Esophagus squamous epithelium (tissue), 5 donors: ENCODE measurements at places on chromosomes 1 and 21.

DNA sequence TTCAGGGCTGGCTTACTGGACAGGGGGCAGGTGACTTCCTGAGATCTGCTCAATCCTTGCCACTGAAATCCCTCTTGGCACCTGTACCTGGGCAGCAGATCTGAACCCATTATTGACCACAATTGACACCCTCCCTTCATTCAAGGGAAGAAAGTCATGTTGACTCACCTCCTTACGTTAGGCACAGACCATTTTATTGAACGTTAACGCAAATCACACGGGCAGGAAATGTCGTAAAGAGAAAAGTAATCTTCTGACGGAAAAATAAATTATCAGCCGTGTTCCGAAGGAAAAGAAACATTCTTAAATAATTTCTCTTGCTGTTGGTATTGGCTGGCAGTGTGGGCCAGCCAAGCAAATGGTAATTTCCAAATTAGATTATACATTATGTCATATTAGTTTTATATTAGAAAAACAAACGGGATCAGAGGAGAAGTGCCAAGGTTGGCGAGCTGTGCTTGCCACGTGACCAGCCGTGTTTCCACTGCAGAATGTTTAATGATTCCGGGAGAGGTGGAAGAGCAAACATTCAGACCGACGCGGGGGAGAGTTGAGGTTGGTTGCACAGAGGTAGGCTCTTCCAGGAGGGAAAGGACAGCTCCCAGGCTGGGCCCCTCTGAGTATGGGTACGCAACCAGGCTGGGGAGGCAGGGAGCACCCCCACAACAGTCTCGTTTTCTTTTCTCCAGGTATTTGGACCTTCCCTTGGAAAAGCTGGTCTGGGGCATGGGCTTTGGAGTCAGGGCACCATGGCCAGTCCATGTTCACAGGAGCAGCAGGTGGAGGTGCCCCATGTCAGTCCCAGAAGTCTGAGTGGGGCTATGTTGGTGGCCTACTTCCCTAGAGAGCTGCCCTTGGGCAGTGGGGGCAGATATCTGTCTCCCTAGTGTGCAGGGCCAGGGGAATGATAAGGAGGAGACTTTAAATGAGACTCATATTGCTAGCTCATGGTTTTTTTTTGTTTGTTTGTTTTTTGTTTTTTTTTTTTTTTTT is 121.1 kb downstream of the FOXD2 start:
- no peak for DNase-seq

GRCh38 chr1:247557926-247558674 is 9.2 kb downstream of the GCSAML start:
- no peak for DNase-seq

DNA sequence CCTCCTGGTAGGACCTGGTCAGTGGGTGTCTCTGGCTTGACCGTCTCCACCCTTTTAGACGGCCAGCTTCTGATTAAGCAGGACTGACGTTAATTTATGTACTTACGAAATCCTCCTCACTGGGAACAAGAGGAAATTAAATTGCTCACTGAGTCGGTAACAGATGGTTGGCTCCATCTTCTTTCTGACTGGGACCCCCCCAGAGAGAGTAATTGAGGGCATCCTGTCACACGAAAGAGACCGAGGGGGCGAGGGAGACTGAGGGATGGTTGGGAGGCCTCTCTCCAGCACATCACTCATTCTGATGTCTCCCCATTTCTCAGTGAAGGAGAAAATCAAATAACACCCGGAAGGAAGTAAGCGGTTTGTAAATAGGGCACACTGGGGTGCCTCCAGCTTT is 104.8 kb downstream of the OMA1 start:
- no peak for DNase-seq

DNA sequence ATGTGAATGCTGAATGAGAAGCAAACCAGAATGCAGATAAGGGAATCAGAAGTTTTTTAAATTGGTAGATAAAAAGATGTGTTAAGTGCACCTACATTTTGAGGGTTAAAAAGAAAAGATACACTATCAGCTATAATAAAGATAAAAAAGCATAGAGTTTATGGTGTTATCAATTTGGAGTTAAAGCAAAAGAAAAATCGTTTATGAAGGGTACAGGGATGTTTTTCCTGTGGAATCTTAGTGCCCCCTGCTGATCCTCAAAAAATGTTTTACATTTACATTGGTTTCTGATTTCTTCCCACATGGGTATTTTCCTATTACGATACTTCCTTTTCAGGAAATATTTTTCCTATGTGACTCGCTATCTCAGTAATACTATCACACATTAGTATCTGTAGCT is 293.5 kb downstream of the MRPL39 start:
- no peak for DNase-seq

DNA sequence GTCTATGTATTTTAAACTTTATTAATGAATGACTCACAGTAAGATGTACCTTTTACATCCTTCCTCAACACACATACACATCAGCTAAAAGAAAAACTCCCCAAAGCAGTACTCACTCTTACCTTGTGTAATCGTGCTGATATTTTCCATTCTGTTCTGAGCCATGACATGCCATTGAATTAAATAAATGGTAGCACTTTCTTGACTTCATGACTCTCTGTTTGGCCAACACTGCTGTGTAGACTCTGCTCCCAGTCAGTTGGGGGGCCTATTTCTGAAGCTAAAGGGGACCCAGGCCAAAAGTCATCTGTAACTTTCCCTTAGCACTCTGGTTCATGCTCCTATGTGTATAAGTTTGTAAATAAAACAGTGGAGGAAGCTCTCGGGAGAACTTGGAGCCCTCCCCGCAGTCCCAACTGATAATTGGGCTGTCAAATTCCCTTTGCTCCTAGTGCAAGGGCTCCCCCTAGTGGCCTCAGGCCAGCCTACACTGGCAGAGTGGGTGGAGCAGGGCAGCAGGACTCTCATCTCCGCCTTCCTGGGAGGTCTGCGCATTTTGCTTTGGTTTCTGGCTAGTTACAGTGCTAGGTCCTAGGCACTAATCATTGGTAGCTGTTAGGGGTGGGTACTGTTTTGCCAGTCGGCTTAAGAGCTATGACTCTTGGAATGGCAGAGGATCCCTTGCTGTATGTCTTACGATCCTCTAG is 1.7 kb upstream of the FYB2 start:
- DNase-seq = no peak

GRCh38 chr21:38289705-38290485 is 33.1 kb downstream of the KCNJ15 start:
- no peak for DNase-seq

- DNase-seq = no peak
Observed at GRCh38 chr1:22601610-22602009, 34.8 kb upstream of the C1QA start.

DNA sequence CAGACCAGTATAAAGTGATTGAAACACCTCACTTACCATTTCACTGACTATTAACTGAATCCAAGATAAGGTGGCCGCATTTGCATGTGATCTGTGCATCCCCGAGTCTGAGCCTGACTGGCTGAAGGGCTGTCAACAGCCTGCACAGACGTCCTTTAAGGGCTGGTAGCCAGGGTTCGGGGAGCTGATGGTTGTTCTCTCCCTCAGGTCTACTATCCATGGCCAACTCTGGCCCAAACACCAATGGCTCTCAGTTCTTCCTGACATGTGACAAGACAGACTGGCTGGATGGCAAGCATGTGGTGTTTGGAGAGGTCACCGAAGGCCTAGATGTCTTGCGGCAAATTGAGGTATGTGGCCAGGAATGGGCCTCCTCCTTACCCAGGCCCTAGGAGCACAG is 14.0 kb downstream of the PPIE start:
- no peak for DNase-seq

GRCh38 chr1:216071262-216071661 is 352.0 kb downstream of the USH2A start:
- no peak for DNase-seq

GRCh38 chr21:34845521-34846451 is 177.0 kb downstream of the CLIC6 start:
- no peak for DNase-seq

GRCh38 chr1:31732343-31732742 is 28.5 kb upstream of the COL16A1 start:
- DNase-seq = no peak

DNA sequence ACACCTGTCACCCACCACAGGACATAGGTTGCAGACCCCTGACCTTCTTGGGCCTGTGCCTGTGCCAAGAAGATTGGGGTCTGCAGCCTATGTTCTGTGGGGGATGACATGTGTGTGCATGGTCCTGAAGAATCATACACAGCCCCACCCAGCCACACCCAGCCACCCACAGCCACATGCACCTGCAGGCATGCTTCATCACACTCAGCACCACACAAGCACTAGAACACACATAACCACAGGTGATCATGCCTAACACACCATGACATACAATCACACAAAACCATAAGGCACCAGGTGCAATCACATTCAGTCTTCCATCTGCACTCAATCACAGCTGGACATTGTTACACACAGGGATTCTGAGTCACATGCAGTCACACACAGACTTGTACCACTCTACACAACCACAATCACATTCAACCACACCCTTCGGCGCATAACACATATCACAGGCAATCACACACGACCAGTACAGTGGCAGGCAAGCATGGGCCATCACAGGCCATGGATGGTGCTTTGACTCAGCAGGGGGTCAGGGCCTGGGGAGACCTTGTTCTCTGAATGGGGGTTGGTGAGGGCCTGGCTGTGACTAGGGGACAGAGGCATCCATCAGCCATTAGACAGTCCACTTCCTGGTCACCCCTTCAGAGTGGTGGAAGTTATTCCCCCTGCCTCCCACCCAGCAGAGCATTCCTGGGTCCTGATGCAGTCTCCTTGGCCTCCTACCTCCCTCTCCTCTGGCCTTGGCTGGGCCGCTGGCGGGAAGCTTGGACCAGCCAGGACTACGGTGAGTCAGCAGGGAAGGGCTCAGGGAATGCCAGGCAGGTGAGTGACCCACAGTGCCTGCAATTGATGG is 44.3 kb upstream of the EPS8L3 start:
- DNase-seq = no peak
